ENCODE measurements at places on chromosomes 7 and 10.

DNA sequence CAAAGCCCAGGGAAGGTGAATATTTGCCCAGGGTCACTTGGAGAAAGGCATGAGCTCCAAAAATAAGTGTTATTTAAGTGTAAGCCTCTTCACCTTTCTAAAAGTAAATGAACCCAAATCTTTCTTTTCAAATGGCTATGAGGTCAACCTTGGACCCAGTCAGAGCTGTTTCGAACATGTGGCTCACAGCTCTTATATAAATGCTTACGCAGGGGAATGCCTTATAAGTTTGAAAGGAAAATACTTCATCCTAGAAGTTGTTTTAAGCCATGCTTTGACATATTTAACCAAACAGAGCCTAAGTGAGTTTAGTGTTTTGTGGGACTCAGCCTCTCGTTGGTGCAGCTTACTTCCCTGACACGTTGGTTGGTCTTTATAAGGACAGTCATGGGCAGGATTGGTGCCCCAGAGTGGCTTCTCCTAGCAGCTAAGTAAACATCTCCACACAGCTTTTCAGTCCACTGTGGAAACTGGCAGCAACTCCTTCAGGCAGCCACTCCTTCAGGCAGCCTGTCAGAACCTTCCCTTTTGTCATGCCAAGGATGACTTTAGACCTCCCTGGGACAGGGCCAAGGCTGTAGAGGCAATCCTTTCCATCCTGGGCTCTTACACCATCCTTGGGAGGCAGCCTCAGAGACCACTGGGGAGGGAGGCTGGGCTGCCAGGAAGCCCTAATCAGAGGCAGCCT, 43.6 kb downstream of the MINDY4 start:
- DNase-seq: no peak

DNA sequence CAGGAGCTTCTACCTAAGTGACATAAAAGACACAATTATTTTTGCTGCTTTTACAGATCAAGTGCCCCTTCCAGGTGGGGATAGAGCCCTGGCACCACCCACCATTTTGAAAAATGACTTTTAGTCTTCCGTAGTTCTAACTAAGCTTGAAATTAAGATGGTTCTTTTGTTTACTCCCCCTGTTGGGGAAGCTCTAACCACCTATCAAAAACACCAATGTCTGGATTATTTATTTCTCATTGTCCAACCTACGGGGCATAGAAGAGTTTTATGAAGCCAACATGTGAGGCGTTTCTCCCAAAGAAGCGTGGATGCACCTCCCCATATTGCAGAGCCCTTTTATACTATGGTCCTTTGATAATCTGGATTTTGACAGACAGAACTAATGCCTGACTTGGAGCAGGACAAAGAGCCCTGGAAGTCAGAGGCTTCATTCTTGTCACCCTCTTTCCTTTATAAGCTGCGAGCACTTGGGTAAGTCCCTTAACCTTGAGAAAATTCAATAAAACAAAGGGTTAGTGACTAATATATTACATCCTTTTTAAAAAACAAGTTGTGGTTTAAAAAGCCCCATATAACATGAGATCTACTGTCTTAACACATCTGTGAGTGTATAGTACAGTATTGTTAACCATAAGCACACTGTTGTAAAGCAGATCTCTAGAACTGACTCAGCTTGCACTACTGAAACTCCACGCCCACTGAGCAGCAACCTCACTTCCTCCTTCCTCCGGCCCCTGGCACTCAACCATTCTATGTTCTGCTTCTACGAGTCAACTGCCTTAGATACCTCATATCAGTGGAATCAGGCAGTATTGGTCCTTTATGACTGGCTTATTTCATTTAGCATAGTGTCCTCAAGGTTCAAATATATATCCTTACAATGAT, 67.5 kb downstream of the ATXN7L1 start:
- DNase-seq: peak; percentile 40

GRCh38 chr7:158037211-158037610, 550.4 kb downstream of the PTPRN2 start:
- DNase-seq: no peak

DNA sequence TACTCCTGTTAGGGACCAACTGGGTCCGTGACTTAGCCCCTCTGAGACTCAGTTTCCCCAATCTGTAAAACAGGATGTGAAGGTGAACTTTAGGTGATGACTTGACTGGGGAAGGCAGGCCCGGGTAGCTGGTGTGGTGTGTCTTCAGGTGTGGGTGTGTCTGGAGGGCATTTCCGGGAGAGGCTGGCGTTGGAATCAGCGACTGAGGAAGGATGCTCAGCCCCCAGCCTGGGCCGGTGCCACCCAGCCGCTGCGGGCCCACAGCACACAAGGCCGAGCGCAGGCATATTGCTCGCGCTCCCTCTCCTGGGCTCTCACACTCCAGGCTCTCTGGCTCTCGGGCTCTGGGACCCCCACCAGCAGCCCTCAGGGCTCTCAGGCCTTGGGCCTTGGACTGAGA, 31.7 kb upstream of the CNPY1 start:
- DNase-seq: no peak

DNA sequence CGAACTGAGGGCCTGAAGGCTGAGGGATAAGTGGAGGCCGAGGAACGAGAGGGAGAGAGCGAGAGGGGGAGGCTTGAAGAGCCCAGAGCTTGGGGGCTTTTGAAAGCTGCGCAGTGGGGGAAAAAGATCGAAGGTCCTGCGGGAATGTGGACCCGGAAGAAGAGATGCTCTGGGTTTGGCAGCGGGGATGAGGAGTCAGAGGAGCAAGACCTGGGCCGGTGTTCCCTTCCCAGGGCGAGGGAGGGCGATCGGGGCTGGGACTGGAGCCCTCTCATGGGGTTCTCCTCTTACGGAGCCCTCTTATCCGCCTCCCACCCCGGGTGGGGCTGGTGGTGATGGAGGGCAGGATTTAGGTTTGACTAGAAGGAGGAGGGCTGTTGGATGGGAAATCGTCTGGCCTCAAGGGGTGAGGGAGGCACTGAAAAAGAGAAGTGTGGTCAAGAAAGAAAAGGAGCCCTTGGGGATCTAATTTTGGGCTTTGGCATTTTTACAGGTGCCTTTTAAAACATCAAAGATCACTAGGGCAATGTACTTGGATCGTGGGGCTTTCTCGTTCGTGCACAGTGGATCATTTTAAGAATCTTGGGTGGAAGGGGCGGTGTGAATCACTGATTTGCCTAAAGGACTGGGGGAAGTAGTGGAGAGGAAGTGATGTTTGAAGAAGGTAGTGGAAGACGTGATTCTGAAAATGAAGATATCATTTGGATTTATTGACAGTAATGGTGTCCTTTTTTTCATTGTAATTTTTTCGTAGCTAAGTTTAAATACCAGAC, 637 bp downstream of the SAMD8 start:
- DNase-seq: peak; percentile 20

DNA sequence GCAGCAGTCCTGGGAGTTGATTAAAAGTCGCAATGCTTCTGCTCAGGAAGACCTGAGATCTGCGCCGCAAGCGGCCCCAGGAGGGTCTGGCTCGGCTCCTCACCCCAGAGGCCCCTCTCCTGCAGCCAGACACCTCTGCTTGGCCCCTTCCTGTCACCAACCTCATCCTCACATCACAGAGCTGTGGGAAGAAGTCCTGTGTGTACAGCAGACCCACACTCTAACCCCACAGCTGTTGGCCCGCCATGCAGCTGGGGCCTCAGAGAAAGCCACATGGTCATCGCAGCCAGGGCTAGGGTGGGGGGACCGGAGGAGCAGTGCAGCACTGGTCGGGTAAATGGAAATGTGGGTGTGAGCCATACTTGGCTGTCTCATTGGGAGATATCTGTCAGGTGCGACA, 97.7 kb downstream of the RGS10 start:
- DNase-seq: no peak

DNA sequence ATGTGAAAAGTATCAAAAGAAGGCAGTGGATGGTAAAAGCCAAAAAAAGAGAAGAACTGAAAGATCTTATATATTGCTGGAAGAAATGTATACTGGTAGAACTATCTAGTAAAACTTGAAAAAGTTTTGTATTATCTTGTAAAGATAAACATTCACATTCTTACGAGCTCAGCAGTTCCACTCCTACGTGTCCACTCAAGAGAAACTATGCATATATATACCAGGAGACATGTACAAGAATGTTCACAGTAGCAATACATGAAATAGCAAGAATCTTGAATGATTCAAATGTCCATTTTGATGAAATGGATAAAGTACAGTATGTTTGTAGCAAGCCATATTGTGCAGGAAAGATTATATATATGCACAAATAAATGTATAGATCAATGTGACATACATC, 155.0 kb downstream of the RNF133 start:
- no peak for DNase-seq

DNA sequence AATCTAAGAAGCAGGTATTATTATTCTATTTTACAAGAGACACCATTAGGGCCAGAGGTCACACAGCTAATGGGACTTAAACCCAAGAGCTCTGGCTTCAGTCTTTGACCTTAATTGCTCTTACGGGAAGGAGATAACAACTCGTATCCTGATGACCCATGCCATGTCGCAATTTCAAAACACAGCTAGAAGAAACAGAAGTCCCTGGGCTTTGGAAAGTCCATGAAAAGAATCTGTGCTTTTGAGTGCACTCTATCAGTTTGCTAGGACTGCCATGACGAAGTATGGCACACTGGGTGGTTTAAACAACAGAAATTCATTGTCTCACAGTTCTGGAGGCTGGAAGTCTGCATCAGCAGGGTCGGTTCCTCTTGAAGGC, 247.8 kb upstream of the AOAH start:
- DNase-seq: no peak

DNA sequence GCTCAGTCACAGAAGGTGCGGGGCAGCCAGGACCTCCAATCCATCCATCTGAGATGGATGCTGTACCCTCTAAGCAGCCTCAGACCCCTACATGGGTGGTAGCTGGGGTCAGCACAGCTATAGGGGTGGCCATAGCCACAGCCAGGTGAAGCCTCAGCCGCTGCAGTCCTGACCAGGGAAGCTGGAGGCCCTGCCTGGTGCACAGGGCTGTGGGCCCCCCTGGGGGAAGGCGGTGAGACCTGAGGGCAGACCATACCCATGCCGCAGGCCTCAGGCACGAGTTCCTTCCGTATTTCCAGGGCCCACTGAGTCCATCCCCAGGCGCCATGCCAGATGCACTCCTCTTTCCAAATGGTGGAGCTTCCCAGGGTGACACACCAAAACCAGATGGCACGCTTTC, 96.6 kb upstream of the KDM7A start:
- DNase-seq: no peak
